ENCODE measurements at places on chromosomes 12 and 14.

DNA sequence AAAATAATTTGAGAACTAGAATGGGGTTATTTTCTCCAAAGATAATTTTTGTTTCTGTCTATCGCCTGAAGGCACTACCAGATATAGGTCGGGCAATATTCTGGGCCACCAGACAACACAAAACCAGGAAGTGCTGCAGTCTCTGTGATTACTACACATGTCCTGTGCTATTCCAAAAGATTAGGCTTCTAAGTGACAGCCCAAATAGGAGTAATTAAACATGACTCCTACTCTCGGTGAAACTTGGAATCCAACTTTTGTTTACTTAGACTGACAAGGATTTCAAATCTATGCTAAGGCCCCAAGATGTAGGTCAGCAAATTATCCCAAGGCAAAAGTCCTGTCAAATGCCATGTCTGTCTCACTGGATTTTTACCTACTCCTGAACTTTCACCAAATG is 157.6 kb upstream of the LRFN5 start:
- DNase-seq: no peak

GRCh38 chr14:99986396-99986795 is 78.8 kb upstream of the EVL start:
- no peak for DNase-seq

GRCh38 chr14:92315050-92315805 is 7.7 kb upstream of the SLC24A4 start:
- DNase-seq: no peak

- DNase-seq: no peak
These were observed 315 bp downstream of the ABCD2 start for GRCh38 chr12:39619316-39619659.

DNA sequence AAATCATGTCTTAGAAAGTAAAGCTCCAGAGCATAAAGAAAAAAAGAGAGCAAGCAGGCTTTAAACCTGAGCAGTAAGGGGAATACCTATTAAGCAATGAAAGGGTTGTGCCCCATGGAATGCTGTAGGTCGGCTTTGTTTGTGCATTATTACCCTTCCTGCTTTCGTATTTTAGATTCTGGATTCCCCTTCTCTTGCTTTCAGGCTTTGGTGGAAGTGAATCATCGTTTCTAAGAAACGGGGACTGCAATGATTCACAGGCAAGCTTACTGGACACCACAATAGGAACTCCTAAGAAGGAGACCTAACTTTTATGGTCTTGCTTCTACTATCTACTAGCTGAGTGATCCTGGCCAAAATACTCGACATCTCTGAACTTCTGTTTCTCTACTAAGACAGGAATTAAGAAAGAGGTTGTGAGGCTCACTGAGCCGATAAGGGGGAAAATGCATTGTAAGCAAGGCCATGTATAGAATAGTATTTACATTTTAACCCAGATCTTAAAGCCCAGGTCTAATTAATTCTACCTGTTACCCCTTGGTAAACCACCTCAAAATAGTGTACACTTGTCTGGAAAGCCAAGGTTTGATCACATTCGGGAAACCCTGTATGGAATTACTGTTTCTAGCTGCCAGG is 1.2 kb upstream of the BMAL2 start:
- DNase-seq: no peak

GRCh38 chr12:52832985-52833905 is 866 bp downstream of the KRT79 start:
- DNase-seq: no peak

GRCh38 chr14:90674716-90675115 is 141.5 kb downstream of the TTC7B start:
- no peak for DNase-seq

GRCh38 chr12:132711080-132711843 is 620 bp downstream of the PGAM5 start:
- no peak for DNase-seq

DNA sequence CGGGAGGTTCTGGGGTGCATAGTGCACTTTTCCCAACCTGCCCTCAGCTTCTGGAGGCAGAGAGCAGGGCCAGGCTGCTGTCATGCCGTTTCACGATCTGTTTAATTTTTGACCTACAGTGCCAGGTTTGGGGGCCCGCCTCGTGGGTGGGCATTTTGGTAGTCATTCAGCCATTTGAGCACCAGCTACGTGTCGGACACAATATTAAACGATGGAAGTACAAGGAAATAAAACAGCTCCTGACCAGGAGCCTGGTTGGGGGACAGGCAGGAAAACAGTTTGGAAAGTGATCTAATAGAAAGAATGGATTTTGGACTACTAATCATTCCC is 708 bp downstream of the FNTB start:
- DNase-seq: no peak

DNA sequence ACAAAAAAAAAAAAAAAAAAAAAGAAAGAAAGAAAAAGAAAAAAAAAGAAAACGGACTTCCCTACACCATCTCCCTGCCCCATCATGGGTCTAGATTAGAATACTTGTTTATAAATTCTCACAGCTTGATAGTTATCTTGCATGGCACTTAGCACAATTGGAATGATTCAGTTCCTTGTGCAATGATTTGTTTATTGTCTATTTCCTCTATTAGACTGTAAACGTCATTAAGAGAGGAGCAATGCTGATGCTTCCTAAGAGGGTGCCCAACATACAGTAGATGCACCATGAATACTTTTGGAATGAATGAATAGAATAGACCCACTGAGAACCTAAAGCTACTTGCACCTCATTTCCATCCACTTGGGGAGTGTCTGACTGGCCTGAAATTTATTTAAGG is 40.8 kb downstream of the PAX9 start:
- no peak for DNase-seq

- DNase-seq: no peak
These were observed at the start of gene TAS2R13 for GRCh38 chr12:10909462-10909861. TAS2R13 (minus strand) TSS chr12:10909562; CDS start chr12:10909298, 264 bp downstream.

DNA sequence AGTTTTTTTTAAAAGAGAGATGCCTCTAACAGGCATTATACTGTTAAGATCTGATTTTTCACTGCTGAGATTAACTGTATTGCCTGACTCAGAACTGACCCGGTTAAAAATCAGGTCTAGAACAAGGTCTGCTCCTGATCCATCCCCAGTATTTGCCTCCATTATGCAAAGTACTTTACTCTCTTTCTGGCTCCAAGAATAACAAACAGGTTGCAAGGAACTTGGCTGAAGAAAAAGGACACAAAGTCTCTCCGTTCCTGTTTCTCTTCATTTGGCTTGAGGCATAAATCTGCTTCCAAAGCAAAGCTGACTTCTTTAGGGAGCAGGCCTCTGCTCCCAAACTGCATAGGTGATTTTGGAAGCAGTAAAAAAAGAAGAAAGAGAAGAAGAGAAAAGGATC is 199.3 kb upstream of the PDZRN4 start:
- DNase-seq: no peak

- DNase-seq: no peak
These were observed 26.3 kb downstream of the ATXN7L3B start for GRCh38 chr12:74563927-74564326.
